ENCODE measurements at places on chromosomes 1 and 21.

- DNase-seq: no peak
These were observed 279.3 kb upstream of the CAMK1G start for GRCh38 chr1:209304166-209304565.

- DNase-seq: no peak
These were observed 49.8 kb downstream of the KCNJ15 start for GRCh38 chr21:38306433-38307141.

- no peak for DNase-seq
These were observed 922.1 kb downstream of the AMY1C start for GRCh38 chr1:104671684-104672353.

- DNase-seq: peak; percentile 80
These were observed 155.4 kb downstream of the PGBD5 start for GRCh38 chr1:230270559-230271281.

DNA sequence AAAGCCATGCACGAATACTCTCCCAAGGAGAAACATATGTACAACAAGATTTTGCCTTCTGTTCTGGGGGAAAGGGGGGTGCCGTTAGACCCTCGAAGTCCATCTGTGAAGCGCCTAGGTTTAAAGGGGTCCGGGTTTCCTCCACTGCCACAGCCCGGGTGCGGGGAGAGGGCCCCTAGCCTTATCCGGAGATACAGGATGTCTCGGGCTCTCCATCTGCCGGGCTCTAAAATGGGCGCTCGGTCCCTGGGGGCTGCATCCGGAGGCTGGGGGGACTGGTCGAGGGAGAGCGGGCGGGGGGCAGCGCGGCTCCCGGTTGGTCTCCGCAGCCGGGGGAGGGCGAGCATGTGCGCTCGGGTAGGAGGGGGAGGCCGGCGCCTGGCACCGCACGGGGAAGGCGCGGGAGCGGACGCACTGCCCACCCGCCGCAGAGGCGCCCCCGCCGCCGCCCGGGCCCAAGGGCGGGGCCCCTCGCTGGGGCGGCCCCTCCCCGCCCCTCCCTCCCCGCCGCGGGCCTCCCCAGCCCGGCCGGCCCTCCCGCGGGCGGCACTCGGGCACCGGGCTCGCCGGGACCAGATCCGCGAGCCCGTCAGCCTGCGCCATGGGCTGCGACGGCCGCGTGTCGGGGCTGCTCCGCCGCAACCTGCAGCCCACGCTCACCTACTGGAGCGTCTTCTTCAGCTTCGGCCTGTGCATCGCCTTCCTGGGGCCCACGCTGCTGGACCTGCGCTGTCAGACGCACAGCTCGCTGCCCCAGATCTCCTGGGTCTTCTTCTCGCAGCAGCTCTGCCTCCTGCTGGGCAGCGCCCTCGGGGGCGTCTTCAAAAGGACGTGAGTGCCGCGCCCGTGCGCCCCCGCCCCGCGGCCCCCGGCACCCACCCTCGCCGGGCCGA, 63.1 kb downstream of the ELK4 start:
- DNase-seq: no peak

GRCh38 chr1:25232866-25233784, 823 bp upstream of the SYF2 start:
- no peak for DNase-seq

DNA sequence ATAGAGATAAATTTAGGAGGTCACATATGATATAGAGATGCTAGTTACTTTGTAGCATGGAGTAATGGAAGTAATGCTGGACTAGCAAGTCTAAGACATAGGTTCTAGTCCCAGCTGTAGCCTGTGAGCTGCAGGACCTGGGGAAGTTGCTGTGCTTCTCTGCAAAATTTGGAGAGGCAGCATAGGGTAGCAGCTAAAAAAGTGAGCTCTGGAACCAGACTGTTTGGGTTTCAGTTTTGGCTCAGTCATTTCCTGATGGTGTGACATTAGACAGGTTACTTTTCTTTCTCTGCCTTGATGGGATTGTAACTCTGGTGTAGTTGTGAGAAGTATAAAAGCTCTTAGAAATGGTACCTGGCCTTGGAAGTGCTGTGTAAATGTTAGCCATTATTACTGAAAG, 3.3 kb downstream of the METTL13 start:
- DNase-seq: no peak

DNA sequence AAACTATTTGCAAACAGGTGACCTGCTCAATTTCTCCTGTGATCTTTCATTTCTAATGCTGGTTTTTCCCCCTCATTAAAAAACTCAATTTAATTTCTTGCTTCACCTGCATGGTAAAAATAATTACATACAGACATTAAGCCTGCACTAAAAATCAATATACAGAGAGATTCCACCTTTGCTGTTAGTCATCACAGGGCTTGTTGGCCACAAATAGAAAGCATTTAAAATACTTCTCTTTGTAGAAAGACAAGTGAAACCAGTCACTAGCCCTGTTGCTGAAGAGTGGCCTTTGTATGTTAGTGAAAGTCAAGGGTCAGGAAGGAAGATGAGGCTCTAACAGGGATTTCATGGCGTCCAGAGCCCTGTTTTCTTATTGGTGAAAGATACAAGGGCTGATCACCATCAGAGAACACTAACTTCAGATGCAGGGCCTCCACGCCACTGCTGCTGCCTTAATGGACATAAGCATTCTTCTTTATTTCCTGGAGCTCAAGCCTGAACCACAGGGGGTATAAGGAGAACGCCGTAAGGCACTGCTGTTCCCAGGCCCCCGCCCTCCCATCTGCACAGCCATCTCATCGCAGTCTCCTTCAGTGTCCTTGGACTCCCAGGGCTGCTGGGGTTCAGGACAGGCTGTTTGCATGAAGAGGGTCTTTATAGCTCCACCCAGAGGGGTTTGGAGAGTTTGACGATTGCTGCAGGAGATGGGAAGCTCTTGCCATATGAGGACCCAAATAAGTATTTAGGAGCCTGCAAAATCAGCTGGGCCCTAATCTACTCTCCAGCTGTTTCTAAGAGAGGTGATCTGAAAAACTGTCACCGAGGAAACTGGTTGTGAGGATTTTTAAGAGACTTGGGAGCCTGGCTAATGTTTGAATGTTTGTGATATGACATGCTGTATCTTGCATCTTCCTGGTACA, 117.3 kb upstream of the IRF2BP2 start:
- no peak for DNase-seq

GRCh38 chr1:59926381-59927123, at the start of gene CYP2J2:
Gene CYP2J2 (minus strand): TSS chr1:59926773. CDS start chr1:59926746, 27 bp downstream.
- peak; percentile 64 for DNase-seq

- DNase-seq: no peak
These were observed 19.0 kb downstream of the GART start for GRCh38 chr21:33522953-33523349.

DNA sequence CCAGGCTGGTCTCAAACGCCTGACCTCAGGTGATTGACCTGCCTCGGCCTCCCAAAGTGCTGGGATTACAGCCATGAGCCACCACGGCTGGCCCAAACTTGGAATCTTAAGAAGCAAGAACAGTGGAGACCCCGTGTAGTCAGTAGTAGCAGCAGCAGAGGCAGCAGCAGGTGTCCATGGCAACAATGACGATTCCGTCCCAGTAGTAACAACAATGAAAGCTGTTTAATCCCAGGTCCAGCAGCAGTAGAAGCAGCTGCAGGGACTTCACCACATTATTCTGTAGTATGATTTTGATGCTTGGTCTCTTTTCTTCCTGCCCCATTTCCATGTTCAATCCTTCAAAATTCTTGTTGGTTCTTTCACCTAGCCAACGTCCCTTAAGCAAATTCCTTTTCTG, 69.6 kb upstream of the KCTD3 start:
- DNase-seq: no peak

DNA sequence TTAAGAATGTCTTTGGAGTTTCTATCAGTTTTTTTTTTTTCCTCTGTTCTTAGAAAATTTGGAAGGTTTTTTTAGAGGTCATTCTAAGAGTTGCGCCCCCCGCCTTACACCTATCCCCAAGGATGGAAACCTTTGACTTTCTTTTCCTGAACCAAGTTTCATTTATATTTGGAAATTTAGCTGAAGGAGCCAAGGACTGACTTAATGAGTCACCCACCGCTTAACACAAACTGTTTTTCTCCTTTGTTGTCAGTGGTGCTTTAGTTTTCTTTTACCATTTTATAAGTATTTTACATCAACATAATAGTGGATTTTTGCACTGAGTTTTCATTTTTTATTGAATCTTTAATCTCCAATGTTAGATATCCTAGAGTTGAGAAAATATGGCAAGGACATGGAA, 25.3 kb downstream of the USP25 start:
- DNase-seq: no peak

GRCh38 chr1:85413169-85413568, 51.8 kb downstream of the DDAH1 start:
- DNase-seq: no peak

- no peak for DNase-seq
These were observed 25.2 kb downstream of the SLC66A1 start for GRCh38 chr1:19337289-19337688.

Data from NCI-H748 treated with DMSO at 0.1 percent for 48 hours (cell line).